Activated CD4-positive, alpha-beta memory T cell treated with anti-CD3 and anti-CD28 coated beads for 36 hours (primary cell): ENCODE measurements at places on chromosomes 7 and 10.

GRCh38 chr10:100748231-100749058 is 3.1 kb downstream of the PAX2 start:
- no peak for DNase-seq

DNA sequence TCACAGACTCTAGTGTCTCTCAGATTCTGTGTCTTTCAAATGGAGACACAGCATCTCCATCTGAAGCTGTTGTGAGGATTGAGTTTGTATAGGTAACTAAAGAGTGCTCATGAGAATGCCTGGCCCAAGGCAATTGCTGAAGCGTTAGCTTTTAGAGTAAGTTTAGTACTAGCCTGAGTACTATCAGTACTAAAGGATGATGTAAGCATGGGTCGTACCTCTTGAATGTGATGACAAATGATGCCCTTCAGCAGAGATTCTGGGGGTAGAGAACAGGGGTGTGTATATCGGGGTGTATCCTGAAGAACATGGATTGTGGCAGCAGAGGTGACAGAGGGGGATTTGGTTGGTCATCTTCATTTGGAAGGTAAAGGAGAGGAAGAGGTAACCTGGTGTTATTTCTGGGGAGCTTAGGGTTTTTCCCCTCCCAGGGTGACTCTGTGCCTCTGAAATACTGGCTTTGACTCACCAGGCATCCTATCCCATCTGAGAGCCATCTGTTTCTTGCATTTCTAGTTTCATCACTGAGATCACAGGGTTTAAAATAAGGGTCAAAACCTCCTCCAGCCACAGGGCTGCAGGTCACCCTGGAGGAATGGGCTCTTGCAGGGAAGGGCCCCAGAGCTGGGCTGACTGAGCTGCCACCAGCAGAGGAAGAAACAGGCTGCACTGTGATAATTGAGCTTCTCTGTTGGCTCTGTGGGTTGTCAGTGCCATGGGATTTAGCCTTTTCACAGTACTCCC is 756.0 kb downstream of the KCNMA1 start:
- no peak for DNase-seq

DNA sequence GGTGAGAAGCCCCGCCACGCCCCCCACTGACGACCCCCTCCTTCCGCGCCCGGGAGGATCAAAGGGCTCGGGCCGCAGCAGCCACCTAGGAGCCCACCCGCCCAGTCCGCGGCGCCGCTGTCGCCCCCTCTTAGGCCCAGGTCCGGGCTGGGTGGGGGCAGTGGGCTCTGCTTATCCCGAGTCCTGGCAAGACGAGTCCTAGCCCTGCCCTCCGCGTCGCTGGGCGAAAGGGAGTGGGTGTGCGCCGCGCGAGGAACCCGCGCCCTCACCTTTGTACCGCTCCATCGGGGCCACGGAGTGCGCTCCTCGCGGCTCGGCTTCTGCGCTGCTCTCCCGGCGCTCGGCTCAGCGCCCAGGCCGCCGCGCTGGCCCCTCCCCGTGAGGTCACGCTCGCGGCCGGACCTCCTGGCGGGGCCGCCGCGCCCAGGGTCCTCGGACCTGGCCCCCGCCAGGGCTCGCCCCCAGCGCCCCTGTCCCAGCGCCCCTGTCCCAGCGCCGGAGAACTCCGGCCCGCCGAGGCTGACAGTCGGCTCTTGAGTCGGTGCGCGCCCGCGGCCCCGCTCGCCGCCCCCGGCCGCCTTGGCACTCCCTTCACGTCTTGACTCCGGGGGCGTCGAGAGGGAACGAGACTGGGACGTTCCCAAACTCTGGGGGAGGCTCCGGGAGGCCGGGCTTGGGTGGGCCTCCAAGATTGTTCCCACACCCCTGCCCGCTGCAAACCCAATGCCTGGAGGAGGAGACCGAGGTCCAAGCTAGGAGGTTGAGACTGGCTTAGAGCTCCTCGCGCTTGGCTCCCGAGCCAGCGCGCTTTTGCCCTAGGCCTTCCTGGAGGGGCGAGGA is at the start of gene AFAP1L2:
TSS of gene AFAP1L2 (minus strand) at position 332 of the 840 bp plus-strand sequence. CDS start at position 285, 47 bp downstream.
- no peak for DNase-seq

DNA sequence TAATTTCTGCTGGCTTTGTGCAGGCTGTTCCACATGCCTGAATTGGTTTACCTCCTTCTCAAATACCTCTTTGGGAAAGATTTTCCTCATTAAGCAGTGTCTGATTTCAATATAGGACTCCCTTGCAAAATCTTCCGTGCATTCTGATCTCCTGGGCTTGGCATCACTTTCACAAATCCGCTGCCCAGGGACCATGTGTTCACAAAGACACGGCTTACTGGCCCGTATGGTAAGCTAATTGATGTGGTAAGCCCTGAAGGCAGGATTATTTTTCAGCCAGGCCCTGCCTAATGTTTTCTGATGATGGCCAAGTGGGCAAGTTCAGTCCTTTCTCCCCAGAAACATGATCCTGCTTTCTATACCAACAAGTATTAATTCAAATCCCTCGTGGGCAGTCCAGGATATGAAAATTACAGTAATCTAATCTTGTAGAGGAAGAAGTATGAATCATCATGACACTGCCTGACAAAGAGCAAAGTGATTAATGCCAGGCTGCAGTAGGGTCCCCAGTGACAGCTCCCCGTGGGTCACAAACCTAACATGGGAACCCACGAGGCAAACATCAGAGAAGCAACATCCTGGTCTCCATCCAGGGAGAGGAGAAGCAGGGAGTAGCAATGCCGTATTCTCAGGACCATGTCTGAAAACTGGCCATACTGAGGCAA is 11.6 kb upstream of the SVIL start:
- DNase-seq, result peak; percentile 37

DNA sequence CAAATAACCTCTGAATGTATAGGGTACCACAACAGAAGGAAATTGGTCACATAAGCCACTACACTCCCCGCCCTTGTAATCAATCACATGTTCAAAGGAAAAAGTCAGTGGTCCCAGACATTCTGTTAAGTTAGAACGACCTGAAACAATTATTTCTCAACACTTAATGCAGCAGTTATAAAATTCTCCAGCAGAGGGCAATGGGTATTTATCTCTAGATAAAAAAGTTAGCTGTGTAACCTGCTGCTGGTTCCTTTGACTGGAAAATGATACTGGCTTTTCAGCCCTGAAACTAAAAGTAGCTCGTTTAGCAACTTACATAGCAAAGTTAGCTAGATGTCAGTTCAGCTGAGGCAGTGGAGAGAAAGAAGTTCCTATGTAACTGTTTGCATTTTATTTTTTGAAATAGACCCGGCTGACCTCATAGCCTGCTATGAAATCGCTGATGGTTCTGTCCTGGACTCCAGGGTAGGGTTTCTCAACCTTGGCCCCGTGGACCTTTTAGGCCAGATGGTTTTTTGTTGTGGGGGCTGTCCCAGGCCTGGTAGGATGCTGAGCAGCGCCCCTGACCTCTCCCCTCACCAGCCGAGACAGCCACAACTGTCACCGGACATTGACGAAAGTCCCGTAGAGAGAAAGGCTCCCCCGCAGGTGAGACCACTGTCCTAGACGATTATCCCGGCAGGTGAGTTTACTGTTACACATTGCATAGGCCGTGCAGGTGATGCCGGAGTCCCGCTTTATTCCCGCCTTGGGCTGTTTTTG is 40.2 kb upstream of the PROSER2 start:
- no peak for DNase-seq

DNA sequence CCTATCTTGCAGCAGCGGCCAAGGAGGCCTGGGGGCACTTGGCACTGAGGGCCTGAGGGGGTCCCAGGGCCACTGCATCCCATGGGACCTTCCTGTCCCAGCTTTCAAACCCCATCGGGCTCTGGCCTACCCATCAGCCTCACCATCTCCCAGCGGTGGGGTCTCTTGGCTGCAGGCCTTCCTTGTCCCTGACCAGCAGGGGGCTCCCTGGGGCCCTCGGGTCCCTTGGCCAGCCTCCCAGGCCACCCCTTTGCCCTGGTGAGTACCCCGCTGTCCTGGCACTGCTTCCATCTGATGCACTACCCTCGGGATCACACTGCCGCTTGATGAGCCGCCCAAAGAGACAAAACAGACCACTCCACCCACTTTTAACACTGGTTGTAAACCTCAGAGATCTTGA is 43.5 kb downstream of the YKT6 start:
- DNase-seq, result peak; percentile 48

DNA sequence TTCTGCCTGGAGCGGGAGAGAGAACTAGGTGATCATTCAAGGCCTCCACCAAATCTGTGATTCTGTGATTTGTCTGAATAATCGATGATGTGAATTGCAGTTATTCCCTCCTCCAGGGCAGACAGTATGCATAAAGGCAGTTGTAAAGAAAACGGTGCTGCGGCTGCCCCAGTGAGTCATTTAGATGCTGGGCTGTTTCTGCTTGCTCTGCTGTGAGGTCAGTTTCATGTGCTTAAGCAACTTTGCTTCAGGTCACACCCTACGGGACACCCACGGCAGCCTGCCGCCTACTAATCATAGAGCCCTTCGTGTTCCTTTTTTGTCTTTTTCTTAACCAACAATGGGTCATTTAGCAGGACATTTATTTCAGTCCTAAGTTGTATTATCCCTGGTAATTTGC is 158.1 kb upstream of the PITRM1 start:
- DNase-seq, result peak; percentile 20
